Gastrocnemius medialis (tissue), 4 donors: ENCODE measurements at places on chromosomes 11 and 22. TPM values are rescaled to one million over a fixed set of nuclear protein-coding genes. Genes with fewer than 3 reads are reported as not detected.

- no peak for DNase-seq
These were observed 175.3 kb downstream of the IGLL1 start for GRCh38 chr22:23404689-23405365.

GRCh38 chr22:43514476-43515157 lies 102.8 kb downstream of the MPPED1 start:
- DNase-seq = no peak

GRCh38 chr22:26435327-26436093 lies 6.5 kb downstream of the ASPHD2 start:
- no peak for DNase-seq

DNA sequence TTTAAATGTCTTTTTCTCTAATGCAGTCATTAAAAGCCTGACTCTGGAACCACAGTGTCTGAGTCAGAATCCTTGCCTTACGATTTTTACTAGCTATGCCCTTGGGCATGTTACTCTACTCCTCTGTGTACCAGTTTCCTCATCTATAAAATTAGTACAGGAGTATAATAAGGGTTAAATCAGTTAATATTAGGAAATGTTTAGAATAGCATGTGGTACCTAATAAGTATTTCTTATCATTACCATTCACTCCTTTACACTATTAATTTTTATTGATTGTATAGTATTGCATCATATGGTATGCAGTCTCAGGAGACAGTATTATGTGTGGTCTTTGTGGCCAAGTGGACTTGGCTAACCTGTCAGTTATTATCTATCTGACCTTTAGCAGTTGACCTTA lies 68.2 kb downstream of the METTL15 start:
- DNase-seq = no peak

DNA sequence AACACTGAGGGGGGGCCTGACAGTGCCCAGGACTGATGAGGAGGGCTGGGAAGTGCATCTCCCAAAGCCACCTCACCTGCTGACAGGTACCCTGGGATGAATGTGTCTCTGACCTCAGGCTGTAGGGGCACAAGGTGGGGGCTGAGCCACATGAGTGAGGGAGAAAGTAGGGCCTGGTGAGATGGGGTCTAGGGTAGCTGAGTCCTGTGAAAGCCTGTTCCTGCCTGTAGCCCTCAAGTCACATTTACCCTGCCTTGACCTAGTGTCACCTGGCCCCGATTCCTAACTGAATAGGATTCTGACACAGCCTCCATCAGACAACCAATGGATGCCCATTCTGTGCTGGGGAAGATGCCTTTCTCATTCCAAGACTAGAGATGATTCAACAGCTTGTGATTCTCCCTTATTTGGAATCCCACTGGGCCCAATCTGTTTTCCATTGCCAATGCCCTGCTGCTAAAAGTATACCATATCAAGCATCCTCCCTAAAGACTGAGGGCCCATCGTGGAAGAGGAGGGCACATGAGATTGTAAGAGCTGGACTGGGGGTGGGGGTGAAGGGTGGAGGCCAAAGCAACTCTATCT lies 11.1 kb upstream of the RFPL1 start:
- DNase-seq = no peak

DNA sequence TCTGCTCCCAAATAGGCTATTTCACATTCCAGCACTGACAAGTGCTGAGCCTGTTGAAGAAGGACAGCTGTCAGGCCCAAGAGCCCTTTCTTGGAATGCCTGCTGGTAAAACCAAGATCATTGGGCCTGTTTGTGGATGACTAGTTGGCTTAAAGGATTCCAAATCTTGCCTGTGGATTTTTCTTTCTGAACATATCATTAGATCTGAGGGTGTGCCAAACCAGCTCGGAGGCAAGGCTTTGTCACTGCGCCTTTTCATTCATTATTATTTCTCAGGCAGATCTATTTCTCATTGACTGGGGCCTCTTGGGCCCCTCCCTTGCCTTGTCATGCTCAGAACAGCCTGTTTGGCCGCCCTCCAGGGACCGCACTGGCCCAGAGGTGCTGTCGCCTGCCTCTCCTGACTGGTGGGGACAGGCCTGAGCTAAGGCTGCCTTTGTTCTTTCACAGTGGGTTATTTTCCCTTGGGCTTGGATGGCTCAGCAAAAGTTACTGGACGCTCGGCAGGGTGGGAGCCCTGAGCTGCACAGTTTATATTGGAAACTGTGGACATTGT lies 222.7 kb upstream of the SESN3 start:
- DNase-seq = no peak

GRCh38 chr11:1511937-1512496 lies 25.4 kb upstream of the MOB2 start:
- DNase-seq = no peak

WNT11 gene
- total RNA-seq = 2.9 TPM

PLEKHB1 gene
- 6.1 TPM for total RNA-seq

ARHGAP8 gene
- total RNA-seq = not detected

ALDH3B2 gene
- total RNA-seq = not detected

UPK3A gene
- 0.70 TPM for total RNA-seq
